ENCODE measurements at places on chromosomes 7 and 10.

GRCh38 chr7:155206318-155207020, 91.2 kb upstream of the INSIG1 start:
- DNase-seq: peak; percentile 90

- DNase-seq: no peak
These were observed 2.3 kb upstream of the VENTX start for GRCh38 chr10:133235265-133235855.

DNA sequence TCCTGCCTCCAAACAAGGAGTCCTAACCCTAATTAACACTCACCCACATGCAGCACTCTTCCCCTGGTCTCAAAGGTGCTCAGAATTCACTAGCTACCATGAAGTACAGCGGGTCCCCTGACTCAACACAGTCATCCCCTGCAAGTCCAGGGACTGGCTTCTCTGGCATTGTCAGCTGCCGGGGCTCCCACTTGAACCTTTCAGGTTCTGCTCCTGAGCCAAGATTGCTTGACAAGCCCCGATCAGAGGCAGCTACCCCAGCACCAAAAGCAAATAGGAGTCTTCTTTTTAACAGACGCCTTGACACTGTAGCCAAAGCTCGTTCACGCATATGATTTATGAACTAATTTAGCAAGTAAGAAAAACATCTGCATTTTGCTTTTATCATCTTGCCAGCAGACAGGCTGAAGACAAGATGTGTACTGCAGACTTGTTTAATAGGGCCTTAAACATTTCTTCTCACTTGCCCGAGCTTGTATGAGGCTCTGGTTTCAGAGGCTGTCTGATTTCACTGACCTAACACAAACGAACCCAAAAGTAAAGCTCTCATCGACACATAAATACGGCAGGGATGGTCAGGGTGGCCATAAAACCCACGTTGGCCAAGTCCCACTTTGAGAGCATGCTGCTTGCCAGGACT, 67.6 kb upstream of the ADAM12 start:
- DNase-seq: no peak

DNA sequence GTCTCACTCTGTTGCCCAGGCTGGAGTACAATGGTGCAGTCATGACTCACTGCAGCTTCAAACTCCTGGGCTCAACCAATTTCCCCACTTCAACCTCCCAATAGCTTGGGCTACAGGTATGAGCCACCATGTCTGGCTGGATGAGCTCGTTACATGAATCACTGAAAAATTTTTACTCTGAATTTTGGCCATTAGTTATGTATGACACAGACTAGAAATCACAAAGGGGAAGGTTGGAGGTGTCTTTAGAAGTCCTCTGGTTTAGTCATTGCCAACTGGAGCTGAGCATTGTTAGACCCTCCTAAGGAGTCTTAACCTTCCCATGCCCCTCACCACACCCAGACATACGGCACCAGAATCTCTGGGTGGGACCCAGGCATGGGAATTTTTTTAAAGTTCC, 34.7 kb downstream of the SVIL start:
- peak; percentile 64 for DNase-seq

DNA sequence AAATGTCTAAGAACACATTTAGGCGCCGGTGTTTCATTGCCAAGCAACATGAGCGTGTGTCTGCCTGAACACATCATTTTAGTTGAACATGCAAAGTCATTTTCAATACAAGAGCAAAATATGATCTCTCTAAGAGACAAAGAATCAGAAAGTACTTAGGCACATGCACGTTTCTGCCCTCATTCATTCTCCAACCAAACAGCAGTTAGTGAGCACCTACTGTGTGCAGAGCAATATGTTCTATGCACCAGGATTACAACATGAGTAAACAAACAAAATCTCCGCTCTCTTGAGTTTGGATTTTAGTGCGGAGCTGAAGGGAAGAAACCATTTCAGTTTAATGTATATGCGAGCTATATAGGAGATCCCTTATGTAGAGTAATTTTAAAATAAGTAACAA, 71.6 kb upstream of the KLF6 start:
- DNase-seq: no peak

GRCh38 chr10:124912101-124912886, 29.6 kb upstream of the ZRANB1 start:
- no peak for DNase-seq

DNA sequence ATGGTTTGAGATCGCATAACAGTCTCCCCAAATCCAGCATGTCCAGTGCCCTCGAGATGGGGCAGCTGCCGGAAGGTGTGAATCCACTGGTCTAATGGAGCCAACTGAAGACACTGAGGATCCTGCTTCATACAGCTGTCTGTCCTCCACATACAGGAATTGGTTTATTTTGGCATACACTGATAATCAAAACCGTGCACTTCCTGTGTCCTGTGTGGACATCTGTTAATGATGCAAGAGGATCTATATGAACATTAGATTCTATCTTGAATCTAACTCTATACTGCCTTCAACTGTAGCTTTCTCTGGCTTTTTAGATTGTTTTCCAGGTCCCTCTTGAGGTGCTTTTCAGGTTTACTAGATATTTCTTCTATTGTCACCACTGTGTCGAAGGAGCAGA, 3.0 kb upstream of the JAZF1 start:
- DNase-seq: no peak

- no peak for DNase-seq
These were observed 141.0 kb downstream of the PRKAG2 start for GRCh38 chr7:151735851-151736402.

DNA sequence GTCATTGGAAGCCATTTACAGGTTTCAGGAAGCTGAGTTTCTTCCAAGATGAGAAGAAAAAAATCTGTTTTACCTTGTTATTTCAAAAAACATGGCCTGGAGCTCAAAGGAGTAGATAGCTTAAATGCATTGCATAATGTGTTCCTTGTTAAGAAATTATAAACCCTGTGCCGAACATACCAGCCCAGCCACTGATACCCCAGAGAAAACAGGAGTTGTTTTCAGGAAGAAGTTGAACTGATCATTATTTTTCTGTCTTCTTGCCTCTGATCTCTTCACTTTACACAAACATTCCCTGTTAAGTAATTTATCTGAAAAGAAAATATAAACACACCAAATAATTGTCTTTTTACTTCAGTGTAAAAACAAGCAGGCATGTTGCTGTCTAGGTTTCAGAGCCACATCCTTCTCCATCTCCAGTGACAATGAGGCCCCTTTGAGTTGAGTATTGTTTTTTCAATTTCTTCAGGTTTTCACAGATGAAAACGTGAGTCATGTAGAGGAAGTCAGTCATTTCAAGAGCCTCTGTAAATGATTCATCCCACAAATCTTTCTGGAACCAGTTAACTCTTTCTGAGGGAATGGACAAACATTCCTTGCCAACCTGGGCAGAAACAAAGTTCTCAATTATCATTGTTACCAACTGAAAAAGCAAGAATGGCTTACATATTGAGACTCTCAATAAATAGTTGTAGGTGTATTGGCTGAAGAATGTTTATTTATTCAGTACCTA, 244.2 kb downstream of the IPMK start:
- peak; percentile 90 for DNase-seq

DNA sequence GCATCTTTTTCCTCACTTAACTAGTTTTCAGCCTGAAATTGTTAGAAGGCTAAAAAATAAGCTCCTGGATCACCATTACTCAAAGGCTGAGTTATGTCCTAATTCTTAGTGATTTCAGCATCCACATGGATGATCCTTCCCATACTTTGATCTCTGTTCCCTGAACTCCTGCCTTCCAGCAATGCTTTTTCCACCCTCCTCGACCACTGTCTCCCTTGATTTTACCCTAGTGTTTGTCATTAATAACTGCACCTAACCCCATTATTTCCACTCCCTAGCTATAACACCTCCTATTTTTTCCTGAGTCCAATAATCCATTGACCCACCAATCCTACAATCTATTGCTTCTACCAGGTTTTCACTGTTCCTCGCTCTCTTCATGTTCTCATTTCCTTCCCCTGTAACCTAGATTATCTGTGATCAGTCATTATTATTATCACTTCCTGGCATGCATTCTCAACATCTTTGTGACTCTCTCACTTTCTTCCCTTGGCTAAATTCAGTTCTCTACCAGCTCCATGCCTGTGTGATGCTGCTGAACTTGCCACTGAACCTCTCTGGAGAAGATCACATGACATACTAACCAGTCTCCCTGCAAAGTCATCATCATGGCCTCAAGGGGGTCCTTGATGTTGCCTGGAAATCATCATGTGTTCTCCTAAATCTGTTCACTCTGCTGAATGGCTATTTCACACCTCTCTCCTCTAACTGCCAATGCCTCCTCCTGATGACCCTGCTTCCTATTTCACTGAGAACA, 6.5 kb upstream of the CALU start:
- no peak for DNase-seq

- no peak for DNase-seq
These were observed 2.1 kb downstream of the SAMD9L start for GRCh38 chr7:93146036-93146435.

DNA sequence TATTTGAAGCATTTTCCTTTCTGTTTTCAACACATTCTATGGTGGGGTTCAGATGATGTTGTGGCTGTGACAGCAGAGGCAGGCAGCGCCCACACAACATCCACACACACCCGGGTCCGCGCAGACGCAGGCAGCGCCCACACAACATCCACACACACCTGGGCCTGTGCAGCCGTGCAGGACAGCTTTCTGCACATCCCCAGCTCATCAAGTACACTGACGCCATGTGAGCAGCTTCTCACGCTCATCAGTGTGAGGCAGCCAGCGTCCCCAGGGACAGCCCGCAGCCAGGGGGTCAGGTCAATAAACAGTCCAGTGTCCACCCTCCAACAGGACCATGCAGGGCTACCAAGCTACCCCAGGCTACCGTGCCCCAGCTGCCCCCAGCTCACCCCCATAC, 272.8 kb upstream of the TCERG1L start:
- no peak for DNase-seq

DNA sequence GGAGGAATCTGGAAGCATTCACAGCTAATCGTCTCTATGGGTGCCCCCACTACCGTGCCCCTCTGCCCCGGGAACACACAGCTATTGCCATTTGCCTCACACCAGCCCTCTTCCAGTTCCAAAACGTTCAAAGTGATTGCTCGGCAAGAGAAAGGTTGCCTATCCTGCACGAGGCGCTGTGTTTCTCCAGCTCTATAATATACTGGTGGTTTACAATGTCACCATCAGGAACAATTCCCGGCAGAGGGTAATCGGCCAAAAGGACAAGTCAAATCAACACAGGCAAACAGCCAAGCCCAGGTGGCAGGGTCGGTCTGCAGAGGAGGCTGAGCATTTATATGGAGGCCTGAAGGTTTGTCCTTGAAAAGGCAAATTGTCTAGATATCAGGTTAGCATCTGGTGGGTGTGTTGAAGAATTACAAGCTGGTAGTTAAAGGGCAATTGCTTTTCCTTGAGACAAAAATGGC, 29.2 kb upstream of the TNS3 start:
- no peak for DNase-seq

GRCh38 chr10:52578871-52579405, 193.6 kb downstream of the MBL2 start:
- DNase-seq: peak; percentile 55

GRCh38 chr7:34070511-34071323, 165.4 kb downstream of the BMPER start:
- peak; percentile 68 for DNase-seq

DNA sequence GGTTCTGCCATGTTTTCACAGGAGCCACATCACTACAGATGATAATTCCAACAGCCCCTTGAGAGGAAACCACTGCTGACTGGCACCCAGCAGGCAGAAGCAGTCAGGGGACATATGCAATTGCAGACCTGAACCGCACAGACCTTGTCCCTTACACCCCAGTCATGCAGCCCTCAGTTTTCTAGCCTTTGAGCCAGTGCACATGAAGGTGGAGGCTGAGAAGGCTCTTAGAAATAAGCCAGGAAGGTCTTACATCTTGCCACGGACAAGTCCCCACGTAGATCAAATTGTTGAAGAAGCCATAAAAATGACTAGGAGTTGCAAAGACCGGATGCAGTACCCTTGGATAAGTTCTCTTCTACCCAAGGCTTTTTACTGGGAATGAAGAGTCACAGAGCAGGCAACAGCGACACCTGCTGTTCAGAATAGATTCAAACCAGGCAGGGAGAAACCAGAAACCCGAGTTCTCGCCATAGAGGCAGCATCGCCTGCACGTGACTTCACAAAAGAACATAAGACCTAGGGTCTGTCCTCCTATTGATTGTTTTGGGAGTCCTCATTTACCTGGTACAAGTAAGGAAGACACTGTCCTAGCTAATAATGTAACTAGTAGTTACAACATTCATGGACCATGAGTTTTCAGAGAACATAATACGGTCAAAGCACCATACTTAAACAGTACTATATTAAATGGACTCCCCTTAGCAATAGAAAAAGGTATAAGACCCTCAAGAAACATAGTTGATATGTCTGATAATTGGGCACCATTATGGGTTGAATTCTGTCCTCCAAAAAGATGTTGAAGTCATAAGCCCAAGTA, 11.1 kb downstream of the STEAP1B start:
- peak; percentile 31 for DNase-seq

GRCh38 chr10:114115661-114116445, 58.1 kb downstream of the CCDC186 start:
- DNase-seq: no peak

GRCh38 chr10:127906548-127907377, at the start of gene PTPRE:
Gene PTPRE, plus strand, starts transcription at chr10:127907103. Its CDS starts 133,779 bp downstream, at chr10:128040882.
- no peak for DNase-seq

DNA sequence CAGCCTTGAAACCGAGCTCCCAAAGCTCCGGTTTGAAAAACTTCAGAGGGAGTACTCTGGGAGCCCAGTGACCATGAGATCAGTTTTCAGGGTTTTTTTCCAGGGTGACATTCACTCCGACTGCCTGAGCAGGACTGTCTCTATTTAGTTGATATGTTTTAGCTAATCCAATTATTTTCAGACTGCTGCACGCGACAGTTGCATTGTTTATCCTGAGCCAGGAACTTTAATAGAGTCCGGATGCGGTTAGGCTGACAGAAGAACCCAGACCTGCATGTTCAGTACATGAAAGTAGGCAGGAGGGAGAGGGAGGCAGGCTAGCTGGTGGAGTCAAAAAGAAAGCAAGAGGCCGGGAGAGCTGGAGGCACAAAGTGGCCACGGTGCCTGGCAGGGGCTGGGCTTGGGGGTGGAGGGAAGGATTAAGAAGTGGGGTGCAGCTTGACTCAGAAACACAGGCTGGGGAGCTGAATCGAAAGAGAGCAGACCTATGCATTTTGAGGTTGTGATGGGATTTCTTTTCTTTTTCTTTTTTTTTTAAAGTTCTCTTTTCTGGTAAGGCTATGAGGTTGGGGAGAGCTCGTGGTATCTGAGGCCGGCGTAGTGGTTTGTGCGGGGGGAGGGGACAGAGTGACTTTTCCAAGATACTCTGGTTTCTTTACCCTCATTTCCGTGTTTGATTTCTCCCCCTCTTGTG, 5.7 kb downstream of the GATA3 start:
- DNase-seq: peak; percentile 67

GRCh38 chr10:100183481-100183880, 2.3 kb downstream of the ERLIN1 start:
- DNase-seq: no peak

DNA sequence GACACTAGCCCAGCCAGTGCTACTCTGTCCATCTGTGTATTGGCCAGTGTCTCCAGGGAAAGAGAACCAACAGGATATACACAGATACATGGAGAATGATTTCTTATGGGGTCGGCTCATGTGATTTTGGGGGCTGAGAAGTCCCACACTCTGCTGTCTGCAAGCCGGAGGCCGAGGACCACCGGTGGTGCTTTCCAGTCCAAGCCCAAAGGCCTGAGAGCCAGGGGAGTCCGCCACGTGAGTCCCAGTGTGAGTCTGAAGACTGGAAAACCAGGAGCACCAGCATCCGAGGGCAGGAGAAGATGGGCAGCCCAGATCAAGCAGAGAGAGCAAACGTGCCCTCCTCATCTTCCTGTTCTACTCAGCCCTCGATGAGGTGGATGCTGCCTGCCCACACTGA, 71.5 kb downstream of the C10orf143 start:
- no peak for DNase-seq

GRCh38 chr10:106500041-106500924, 664.2 kb downstream of the SORCS1 start:
- no peak for DNase-seq

All from astrocyte (in vitro differentiated cells and primary cell).